ENCODE measurements at places on chromosomes 12 and 14. TPM values are rescaled to one million over a fixed set of nuclear protein-coding genes. Genes with fewer than 3 reads are reported as not detected.

B4GALNT3 gene
- polyA plus RNA-seq: 42.2 TPM

HOXC10 gene
- polyA plus RNA-seq: not detected

WIF1 gene
- polyA plus RNA-seq: not detected

CSRP2 gene
- 32.7 TPM for polyA plus RNA-seq

TMCC3 gene
- 2.1 TPM for polyA plus RNA-seq

GSKIP gene
- 23.7 TPM for polyA plus RNA-seq

SALL2 gene
- polyA plus RNA-seq: 2.7 TPM

CLEC4D gene
- polyA plus RNA-seq: 0.19 TPM

TROAP gene
- 8.9 TPM for polyA plus RNA-seq

HOXC9 gene
- polyA plus RNA-seq: 0.08 TPM

DENR gene
- 29.8 TPM for polyA plus RNA-seq

PEX5 gene
- polyA plus RNA-seq: 22.6 TPM

TMEM253 gene
- polyA plus RNA-seq: 1.7 TPM

HSPB8 gene
- 20.9 TPM for polyA plus RNA-seq

NTS gene
- 0.18 TPM for polyA plus RNA-seq

GALNT8 gene
- 0.28 TPM for polyA plus RNA-seq

SERPINA3 gene
- 1,820 TPM for polyA plus RNA-seq

ARHGAP9 gene
- polyA plus RNA-seq: 5.8 TPM

ZNF268 gene
- 3.1 TPM for polyA plus RNA-seq

All from stomach (tissue), 19 donors.